ENCODE measurements at places on chromosomes 2 and 18.

GRCh38 chr2:62175728-62176127 is 20.2 kb upstream of the B3GNT2 start:
- no peak for DNase-seq

- DNase-seq, result no peak
Measured at GRCh38 chr18:10900435-10900834, 248.9 kb downstream of the PIEZO2 start.

DNA sequence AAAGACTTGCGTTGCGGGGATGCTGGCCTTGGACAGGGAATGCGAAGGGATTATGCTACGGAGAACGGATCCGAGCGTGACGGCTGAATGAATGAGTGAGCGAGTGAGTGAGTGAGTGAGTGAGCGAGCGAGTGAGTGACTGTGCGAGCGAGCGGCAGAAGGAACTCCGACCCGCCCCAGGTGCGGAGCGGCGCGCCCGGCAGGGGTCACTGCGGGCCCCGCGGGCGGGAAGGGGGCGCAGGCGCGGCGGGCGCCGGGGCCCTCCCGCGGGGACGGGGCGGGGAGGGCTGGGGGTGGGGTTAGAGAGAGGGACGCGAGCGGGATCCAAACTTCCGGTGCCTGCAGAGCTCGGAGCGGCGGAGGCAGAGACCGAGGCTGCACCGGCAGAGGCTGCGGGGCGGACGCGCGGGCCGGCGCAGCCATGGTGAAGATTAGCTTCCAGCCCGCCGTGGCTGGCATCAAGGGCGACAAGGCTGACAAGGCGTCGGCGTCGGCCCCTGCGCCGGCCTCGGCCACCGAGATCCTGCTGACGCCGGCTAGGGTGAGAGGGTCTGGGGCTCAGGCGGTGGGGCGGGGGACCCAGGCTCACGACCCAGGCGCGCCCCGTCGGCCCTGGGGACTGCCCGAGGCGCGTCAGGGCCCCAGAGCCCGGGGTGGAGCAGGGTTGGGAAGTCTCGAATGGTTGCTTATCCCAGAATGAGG is at the start of gene ITM2C:
Gene ITM2C, plus strand, starts transcription at position 338 of the 702 bp plus-strand sequence. Its CDS starts 84 bp downstream, at position 422.
- DNase-seq, result peak; percentile 68

DNA sequence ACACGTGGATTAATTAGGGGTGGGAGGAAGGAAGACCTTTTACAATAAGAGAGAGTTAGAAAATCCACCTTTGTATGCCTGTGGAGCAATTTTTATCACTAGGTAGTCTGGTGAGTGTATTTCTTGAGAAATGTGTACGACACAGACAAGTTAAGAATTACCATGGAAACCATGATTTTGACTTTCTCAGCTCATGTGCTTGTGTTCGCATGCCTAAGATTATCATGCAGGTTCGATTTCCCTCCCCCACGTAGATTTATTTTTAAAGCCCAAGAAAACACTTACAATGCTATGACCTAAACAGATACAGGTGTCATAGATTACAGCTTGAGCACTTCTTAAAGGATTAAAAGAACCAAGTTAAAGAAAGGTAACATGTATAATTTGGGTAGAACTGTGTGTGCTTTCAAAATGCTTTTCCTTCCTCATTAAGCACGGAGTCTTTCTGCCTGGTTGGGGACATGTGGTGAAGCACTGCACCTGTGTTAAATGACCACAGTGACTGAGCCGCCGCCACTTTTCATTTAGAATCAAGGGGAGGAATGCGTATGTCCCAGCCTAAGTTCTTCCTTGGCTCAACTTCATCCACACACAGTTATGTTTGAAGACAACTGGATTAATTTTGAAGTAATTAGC is 16.6 kb downstream of the SERTAD2 start:
- DNase-seq, result no peak

DNA sequence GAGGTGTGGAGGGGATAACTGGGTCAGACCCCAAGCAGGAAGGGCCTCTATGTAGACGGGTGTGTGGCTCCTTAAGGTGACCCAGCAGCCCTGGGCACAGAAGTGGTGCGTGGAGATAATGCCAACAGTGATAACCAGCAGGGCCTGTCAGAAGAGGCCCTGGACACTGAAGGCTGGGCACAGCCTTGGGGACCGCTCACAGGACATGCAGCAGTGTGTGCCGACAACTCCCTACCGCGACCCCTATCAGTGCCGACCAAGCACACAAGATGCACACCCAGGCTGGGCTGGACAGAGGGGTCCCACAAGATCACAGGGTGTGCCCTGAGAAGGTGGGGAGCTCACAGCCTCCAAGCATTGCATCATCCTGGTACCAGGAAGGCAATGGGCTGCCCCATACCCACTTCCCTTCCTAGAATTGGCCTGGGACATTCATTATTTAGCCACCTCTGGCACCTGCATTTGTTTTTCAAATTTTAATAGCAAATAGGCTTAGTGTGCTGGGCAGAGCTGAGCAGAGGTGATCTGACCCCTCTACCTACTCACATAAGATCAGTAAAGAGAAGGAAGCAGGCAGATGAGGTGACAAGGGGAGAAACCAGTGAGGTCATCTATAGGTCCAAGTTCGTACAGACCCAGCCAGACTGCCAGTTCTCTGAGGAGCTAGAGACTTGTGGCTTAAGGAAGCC is 55.2 kb downstream of the BCL11A start:
- DNase-seq, result no peak

All from epithelial cell of esophagus (primary cell).